ENCODE measurements at places on chromosomes 11 and 22. TPM values are rescaled to one million over a fixed set of nuclear protein-coding genes. Genes with fewer than 3 reads are reported as not detected.

Gene MS4A6E
- total RNA-seq, result not detected

DNA sequence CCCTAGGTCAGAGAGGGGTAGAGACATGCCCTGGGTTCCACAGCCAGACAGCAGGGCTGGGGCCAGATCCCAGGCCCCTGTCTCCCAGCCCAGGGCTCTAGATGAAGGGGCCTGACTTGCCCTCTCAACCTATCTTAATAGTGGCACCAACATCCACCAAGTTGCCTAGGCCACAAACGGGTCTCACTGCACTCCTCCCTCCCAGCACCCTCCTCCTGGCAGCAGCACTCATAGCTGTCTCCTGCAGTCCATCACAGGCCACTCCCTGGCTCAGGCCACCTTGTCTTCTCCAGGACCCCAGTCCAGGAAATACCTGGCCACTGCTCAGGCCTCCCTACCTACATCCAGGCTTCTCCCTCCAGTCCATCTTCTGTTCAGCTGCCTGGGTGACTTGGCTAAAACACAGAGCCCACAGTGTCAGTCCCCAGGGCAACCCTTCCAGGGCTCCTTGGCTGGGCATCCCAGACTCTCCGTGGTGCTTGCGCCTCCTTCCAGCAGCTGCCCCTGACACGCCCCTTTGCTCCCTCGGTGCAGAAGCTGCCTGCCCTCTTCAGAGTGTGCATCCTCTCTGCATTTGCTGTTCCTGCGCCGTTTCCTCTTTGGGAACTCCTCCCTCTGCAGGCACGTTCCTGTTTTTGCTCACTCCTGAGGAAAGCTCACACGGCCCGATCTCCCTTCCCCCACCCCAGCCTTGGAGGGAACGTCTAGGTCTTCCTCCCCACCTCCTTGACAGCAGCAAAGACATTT lies 40.5 kb downstream of the LRRC32 start:
- DNase-seq, result peak; percentile 11

- no peak for DNase-seq
These were observed 41.2 kb downstream of the IGLL5 start for GRCh38 chr22:22928666-22929380.

DNA sequence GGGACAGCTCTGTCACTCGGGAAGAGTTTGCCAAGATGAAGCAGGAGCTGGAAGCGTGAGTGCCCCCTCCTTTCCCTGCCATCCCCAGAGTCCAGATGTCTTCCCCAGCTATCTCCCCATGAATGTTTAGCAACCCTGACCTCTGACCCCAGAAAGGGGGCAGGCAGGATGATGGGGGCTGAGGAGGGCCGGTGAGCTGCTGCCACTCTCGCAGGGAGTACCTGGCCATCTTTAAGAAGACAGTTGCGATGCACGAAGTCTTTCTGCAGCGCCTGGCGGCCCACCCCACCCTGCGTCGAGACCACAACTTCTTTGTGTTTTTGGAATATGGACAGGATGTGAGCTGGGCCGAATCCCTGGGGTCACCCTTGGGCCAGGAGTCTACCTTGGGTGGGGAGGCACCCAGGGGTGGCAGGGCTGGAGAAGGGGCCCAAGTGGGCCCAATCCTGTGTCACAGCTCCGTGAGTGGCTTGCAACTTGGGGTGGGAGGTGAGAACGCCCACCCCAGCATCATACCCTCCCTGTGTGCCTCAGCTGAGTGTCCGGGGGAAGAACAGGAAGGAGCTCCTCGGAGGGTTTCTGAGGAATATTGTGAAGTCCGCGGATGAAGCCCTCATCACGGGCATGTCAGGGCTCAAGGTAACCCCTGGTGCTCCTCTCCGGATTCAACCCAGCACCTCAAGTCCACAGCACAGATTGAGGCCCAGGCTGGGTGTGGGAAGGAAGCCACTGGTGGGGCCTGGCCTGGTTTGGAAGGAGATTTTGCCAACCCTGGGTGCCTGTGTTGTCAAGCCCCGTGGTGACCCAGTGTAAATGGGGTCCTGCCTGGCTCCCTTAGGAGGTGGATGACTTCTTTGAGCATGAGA lies 7.5 kb downstream of the CFL1 start:
- DNase-seq, result no peak

GRCh38 chr11:44708009-44708408 lies 18.8 kb upstream of the TSPAN18 start:
- DNase-seq, result no peak

GRCh38 chr22:38401336-38402084 lies 53.5 kb downstream of the KCNJ4 start:
- no peak for DNase-seq

DNA sequence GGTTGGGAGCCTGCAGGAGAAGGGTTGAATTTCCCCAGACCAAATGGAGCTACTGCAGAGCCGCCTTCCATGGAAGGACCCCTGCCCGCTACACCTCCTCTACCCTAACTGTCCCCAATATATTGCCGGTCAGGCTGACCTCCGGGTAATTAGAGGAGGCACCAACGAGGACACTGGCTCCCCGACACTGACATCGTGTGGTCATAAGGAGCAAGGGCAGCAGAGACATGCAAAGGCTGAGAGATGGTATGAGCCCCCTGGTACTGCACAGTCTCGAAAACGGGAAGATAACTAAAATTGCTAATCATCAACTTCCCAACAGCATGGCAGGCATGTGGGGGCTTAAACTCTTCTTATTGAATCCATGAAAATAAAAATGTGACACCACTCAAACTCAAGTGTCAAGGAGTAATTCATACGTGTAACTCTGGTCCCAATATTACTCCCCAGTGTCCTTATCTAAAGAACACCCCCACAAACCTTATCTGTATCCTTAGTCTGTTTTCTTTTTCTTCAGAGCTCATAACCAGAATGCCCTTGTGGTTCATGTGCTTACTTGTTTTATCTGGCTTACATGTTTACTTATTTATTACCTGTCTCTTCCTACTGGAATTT lies 4.4 kb downstream of the CAVIN3 start:
- peak; percentile 76 for DNase-seq

- no peak for DNase-seq
These were observed 3.2 kb downstream of the DERL3 start for GRCh38 chr22:23835484-23836144.

- DNase-seq, result no peak
These were observed 2.6 kb downstream of the KCNJ5 start for GRCh38 chr11:128893578-128894285.

- DNase-seq, result no peak
These were observed 74.5 kb upstream of the NCAM1 start for GRCh38 chr11:112886434-112887370.

Gene POLD4
- 21.8 TPM for total RNA-seq

DNA sequence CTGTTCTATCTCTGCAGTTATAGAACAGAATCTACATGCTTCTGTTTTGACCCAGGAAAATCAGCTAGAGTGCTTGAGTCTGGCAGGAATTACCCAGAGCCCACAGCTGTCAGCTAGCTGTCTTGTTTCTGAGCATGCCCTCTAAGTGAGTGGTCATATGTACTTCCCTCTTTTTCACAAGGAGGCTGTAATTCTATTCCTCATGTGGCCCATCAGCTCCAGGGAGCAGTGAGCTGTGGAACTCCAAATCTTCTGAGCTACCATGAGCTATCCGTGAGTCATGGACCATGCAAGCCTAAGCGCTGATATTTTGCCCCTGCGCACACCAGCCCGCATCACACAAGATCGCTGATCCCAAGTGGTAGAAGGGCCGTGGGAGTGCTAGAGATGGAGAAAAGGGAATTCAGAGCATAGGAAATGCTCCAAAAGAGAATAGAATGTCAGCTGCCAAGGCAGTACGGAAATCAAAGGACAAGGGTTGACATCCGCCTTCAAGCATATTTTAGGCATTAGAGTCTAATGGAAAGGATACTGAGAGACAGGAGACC lies 5.4 kb downstream of the FJX1 start:
- DNase-seq, result no peak

GRCh38 chr22:22431271-22432220 lies 77.0 kb downstream of the ZNF280B start:
- DNase-seq, result peak; percentile 82

Gene ELFN2
- 0.40 TPM for total RNA-seq

Gene OR2AT4
- total RNA-seq, result not detected

Gene SHANK2
- 0.21 TPM for total RNA-seq

DNA sequence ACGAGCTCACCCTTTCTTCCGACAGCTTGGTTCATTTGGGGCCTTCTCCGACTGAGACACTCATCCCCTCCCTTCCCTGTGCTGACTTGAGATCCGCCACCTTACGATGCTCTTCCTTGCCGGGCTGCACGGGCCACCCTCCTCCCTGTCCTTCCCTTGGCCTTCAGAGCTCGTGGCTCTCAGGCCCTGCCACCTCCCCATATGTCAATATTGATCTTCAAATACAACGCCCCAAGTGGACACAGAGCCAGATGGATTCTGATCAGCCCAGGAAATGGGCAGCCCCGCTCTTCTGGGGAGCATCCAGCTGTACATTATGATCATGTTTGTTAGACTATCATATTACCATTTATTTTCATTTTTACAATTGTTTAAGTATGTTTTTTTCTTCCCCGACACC lies 812.8 kb downstream of the TBC1D22A start:
- no peak for DNase-seq

DNA sequence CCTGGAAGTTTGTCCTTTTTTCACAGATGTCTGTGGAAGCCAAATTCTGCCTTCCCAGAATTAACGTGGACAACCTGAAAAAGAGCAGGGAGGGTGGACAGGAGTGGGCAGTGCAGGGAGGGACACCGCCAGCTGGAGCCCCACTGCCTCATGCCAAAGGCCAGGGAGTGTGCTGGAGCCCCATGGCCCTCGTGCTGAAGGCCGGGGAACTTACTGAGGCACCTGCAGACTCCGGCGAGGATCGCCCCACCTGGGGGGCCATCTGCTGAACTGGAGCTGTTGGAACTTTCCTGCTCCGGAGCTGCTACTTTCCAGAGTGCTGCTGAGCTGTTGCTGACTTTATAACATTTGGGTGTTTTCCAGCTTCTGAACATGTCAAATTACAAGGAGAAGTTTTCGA lies 35.2 kb downstream of the MOV10L1 start:
- no peak for DNase-seq

Gene C22orf42
- not detected for total RNA-seq

Gene ZFPL1
- 23.8 TPM for total RNA-seq

Gene TLCD5
- 7.8 TPM for total RNA-seq

- no peak for DNase-seq
These were observed 943.9 kb downstream of the OPCML start for GRCh38 chr11:132588366-132588765.

- DNase-seq, result no peak
These were observed 1.1 kb downstream of the SPATA19 start for GRCh38 chr11:133844217-133844616.

DNA sequence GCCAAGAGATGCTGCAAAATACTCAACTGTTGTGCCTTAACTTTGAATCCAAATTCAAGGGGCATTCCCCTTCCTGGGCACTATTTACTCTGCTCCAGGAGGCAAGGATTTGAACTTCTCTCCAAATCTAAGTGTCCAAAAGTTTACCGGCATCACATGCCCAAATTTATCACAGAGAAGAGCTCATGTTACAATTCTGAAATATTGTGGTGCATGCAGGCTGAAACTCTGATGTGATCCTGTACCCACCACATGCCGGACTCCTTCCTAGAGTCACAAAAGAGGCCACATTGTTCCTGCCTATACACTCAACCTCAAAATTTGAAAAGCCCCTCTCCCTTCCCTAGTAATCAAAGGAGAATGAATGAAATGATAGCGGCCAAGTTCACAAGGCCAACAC lies 1.3 kb downstream of the TRAF6 start:
- peak; percentile 12 for DNase-seq

DNA sequence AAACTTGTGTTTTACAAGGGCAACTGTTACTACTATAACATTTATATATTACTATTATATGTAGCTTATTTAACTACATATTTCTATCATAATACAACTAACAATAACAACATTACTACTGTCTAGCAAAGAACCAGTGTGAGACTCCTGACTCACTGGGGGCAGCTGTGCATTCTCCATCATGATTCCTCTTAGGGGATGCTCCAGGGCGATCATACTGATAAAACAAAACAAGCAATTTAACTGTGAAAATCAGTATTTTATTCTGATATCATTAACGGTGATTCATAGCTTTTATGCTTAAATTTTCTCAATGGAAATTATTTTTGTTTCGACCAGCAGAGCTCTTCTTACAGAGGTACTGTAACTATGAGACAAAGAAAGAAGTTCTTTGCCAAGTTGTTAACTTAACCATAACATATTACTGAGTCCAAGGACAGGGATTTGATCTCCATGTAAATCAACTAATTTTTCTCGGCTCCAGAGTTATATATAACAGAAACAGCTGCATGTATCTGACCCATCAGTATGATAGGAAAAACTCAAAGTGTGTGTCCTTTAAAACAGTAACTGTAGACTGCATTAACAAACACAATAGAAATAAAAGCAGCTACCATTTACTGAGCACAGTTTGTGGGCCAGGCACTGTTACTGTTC lies 24.8 kb upstream of the FNBP4 start:
- DNase-seq, result peak; percentile 18

Gene GTSE1
- total RNA-seq, result 15.6 TPM

- DNase-seq, result peak; percentile 48
These were observed 16.2 kb upstream of the CTTN start for GRCh38 chr11:70381872-70382861.

Gene RIMBP3B
- 0.16 TPM for total RNA-seq

- DNase-seq, result no peak
These were observed 31.6 kb downstream of the EIF3F start for GRCh38 chr11:8018484-8019313.

GRCh38 chr11:61954851-61955421 lies 4.8 kb downstream of the BEST1 start:
- DNase-seq, result no peak

DNA sequence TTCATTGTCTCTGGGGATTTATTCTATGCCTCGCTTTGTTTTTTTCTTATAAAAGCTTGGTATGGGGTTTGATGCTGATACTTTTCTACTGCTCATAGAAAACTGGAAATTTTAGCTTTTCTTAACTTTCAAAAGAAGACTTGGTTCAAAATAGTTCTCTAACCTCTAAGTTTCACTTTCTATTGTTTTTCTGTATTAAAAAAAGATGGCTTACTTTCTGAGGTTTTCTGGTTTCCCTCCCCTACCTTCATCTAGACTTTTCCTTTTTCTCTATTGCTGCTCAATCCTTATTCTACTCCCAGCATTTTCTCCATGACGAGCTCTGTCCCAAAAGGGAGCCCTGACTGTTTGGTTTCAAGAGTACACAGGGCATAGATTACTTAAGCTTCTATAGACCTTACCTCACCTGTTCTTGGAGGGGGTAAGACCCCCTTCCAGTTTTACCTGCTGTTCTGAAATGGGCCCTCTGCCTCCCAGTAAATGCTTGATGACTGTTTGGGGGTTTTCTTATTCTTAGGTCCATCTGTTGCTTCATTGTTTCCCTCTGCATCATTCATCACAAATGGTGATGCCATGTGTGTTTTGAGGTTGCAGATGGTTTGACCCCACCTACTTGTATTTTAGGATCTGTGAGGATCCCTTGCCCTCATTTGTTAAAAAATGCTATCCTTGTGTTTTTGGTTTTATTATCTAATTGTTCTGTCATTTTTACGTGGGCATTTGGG lies 29.5 kb downstream of the DNHD1 start:
- no peak for DNase-seq

Gene PATE4
- total RNA-seq, result not detected

GRCh38 chr11:27868226-27868625 lies 168.0 kb upstream of the BDNF start:
- DNase-seq, result no peak

GRCh38 chr11:10150800-10151199 lies 143.2 kb downstream of the SBF2 start:
- no peak for DNase-seq
